M059J (cell line): ENCODE measurements at places on chromosomes 5 and 9.

DNA sequence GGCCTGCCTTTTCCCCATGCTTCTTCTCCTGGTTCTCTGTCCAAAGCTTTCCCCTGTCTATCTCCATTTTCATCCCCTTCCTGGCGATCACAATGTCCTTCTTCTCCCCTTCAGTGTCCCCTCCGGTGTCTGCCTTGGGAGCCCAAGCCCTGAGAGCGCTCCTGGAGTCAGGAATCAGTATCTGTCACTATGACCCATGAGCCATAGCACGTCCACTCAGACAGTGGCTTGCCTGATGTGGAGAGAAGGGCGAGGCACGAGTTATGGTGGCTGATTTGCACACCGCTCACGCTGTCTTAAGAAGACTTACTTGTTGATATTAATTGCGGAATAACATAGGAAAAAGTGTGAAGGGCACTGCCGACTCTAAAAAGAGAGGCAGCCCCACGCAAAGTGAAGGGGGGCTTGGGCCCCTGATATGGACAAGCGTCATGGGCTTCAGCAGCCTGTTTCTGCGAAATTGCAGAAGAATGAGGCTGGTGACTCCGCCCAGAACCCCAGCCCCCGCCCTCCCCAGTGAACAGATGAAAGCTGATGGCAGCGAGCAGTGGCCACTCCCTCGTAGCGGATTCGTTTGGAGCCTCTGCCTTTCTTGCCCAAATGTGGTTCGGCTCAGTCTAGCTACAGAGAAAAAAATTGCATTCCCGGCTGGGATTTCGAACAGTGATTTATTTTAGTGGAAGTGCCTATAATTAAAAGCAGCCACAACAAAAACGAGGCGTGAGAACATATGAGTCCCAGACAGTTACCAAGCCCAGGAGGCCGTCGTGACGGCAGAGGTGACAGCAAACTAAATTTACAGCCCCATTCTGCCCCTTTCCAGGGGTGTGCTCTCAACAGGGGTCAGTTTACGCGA lies 149.8 kb downstream of the ICE1 start:
- no peak for DNase-seq

- DNase-seq, result peak; percentile 9
Observed at GRCh38 chr5:62134811-62135210, 171.2 kb upstream of the KIF2A start.

DNA sequence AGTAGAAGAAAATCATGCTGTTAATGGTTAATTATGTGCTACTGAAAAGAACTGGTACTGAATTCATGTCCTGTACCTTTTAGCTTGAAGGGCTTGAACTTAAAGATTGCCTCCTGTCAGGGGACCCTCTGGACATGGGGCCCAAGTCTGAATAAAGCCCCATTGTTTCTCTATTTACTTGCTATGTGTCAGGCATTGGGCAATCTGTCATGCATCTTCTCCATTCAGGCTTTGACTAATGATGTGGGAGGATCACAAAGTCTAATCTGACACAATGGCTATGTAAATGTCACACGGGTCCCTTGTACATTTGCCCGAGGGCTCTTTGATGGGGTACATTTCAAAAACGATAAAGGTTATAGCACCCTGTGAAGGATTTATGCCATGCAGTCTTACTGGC lies 64.0 kb upstream of the TUSC1 start:
- DNase-seq, result no peak

DNA sequence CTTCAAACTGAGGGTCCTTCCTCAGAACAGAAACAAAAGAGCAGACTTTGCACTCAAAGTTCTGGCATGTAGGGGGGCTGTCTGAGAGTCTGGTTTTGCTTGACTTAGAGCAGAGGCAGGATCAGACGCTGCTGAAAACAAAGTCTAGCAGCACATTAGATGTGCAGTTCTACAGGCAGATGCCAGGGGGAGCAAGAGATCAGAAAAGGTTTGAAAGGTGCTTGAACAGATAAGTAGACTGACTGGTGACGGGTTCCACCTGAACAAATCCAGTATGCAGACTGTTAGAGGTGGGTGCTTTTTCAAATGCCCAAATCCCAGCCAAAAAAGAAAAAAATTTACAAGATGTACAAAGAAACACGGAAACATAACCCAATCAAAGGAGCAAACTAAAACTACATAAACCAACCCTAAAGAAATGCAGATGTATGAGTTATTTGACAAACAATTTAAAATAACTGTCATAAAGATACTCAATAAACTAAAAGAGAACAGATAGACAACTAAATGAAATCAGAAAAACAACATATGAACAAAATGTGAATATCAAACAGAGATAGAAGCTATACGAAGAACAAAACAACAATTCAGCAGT lies 194.7 kb upstream of the FREM1 start:
- peak; percentile 33 for DNase-seq

GRCh38 chr5:154367101-154367500 lies 78.7 kb upstream of the SAP30L start:
- DNase-seq, result peak; percentile 60

DNA sequence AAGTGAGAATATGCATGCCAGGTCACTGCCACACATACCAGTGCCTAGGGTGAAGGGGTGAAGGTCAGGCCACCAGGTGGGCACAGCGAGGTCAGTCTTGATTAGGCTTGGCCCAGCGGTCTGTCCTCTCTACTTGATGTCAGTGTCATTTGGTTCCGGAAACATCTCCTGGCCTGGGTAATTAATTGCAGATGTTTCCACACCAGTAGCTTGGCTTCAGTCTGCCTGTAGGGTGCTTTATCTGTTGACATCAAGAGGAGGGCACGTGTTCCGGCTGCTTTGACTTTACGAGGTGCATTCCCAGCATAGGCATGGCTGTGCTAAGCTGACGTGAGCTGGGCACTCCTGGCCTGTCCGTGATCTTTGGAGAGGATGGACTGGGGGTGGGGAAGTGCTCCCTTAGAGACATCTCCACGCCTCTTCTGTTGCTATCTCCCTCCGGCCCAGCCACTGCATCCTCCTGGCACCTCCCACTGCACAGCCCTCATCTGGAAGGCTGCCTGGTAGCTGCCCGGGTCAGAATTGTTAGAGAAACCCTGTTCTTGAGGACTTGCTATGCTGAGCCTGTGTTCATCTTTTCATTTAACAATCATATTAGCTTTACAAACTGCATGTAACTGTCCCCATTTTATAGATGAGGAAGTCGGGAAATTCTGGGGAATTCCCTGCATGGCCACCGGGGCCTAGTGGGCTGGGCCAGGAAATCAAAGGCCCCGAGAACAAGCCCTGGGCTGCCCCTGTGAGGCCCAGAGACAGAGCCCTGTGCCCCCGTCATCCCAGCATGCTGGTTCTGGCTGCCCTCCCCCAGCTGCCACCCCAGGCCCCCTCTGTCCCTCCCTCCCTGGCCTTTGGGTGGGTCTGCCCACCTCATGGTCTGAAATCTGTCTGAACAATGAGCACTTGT lies 29.1 kb downstream of the JADE2 start:
- peak; percentile 99 for DNase-seq

GRCh38 chr5:126917918-126918614 lies 112.3 kb downstream of the MARCHF3 start:
- peak; percentile 75 for DNase-seq

GRCh38 chr5:172009536-172010270 lies 3.3 kb upstream of the FBXW11 start:
- DNase-seq, result no peak

GRCh38 chr9:8366161-8366926 lies 566.8 kb upstream of the DMAC1 start:
- DNase-seq, result no peak

DNA sequence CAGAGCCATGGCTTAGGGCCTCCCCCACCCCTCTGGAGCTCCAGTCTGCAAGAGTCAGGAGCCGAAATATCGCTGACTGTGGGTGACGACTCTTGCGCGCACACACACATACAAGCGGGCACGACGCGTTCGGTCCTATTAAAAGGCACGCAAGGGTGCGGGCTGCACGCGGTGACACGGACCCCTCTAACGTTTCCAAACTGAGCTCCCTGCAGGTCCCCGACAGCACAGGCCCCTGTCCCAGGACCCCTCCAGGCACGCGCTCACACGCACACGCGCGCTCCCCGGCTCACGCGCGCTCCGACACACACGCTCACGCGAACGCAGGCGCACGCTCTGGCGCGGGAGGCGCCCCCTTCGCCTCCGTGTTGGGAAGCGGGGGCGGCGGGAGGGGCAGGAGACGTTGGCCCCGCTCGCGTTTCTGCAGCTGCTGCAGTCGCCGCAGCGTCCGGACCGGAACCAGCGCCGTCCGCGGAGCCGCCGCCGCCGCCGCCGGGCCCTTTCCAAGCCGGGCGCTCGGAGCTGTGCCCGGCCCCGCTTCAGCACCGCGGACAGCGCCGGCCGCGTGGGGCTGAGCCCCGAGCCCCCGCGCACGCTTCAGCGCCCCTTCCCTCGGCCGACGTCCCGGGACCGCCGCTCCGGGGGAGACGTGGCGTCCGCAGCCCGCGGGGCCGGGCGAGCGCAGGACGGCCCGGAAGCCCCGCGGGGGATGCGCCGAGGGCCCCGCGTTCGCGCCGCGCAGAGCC lies at the start of gene GRIN1:
Gene GRIN1, plus strand, starts transcription at position 433 of the 746 bp plus-strand sequence. CDS start 333 bp downstream, outside the sequence.
- DNase-seq, result no peak

DNA sequence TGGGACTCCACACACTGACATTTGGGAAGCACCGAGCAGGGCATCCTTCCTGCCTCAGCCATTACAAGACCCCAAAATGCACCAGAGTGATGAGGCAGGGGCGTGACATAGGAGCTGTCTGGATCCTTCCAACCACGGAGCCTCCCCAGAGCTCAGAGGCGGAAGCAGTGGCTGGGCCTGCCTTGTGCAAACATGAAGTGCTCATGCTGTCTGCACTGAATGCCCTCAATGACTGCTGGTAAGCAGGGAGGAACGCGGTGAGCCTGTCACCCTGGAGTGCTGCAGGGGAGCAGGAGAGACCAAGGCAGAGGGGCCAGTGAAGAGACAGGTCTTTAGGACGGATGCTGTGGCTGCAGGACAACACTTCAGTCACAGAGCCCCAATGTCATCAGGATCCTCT lies 60.2 kb upstream of the HRH2 start:
- no peak for DNase-seq

- no peak for DNase-seq
Observed at GRCh38 chr5:153088538-153088937, 401.9 kb upstream of the GRIA1 start.

- DNase-seq, result no peak
Observed at GRCh38 chr5:159216454-159216853, 7.1 kb upstream of the RNF145 start.

DNA sequence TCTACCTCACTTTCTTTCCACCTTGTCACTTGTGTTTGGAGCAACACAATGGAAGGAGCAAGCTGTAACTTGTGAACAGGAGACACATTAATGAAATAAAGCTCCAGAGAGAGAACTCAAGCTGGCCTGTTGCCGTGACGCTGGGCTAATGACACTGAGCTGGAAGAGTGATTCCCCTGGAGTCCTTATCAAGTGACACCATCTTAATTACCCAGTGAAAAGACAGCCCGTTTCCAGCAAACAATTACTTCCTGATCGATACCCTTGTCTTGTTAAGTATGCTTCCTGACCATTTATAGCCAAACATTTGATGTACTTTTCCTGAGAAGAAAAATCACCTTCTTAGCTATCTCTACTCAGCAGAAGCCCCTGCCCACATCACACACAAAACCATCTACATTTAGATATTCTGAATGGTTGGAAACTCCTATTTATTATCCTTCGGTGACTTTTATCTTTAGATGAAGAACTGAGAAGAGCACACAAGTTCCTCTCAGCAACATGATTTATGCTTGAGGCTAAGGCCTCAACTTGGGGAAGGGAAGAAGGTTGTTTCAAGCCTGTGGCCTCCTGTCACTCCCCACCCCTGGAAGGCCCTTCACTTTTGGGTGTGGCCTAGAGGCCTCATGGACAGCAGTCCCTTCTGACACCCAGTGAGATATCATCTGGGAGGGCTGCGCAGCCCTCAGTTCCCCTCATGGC lies 34.1 kb downstream of the CRHBP start:
- no peak for DNase-seq

DNA sequence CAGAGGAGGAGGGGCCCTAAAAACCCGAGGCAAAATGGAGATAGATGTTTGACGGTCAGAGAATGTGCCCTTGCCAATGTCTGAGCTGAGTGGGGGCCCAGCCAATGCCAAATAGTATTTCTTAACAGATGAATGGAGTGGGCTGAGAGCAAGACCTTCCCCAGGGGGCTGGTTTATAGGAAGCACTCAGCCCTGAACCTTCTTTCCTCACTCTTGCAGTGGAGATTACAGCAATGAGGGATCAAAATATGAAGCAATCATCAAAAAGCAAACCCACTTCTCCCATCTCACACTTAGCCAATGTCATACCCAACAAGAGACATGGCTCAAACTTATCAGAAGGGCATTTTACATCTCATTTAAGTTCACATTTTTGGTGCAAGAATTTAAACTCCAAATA lies 350.3 kb downstream of the GADD45G start:
- no peak for DNase-seq

DNA sequence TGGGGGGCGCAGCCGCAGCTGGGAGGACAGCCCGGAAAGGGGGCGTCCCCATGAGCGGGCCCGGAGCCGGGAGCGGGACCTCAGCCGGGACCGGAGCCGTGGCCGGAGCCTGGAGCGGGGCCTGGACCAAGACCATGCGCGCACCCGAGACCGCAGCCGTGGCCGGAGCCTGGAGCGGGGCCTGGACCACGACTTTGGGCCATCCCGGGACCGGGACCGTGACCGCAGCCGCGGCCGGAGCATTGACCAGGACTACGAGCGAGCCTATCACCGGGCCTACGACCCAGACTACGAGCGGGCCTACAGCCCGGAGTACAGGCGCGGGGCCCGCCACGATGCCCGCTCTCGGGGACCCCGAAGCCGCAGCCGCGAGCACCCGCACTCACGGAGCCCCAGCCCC lies 47.0 kb downstream of the TJP2 start:
- no peak for DNase-seq

DNA sequence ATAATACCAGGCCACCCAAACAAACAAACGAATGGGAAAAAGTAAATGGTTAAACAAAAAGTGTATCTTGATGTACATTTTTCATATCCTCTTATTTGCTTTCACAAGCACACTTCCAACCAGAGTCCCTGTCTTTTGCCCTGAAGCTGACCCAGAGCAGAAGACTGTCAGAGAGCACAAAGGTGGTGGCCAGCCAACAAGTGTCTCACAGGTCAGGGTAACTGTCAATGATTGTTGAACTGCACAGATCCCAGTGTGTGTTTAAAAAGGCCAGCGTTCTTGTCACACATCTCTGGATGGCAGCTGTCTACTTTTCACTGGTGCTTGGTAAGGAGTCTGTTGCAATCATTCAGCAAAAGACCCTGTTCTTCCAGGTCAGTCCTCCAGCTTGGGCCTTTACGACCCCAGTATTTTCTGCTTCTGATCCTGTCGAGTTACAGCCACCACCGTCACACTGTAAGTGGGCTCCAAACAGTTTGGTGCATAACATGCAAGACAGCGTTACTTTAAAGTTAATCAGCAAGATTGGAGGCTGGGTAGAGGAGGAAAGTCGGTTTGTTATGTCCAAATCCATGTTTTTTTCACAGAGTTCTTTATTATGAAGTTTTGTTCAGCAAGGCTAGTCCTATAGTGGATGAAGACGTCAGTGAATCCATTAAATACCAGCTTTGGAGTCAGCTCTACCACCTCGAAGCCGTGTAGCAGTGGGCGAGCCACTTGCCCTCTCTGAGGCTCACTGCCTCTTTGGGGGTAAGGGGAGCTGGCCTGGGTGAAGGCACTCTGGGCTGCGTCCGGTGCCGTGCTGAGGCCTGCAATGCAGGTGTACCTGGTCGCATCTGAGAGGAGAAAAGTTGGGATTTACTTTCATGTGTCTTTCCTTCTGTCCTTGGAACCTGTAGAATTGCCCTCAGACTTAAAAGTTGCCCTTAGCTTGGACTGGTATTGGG lies 265.7 kb downstream of the AOPEP start:
- DNase-seq, result no peak
